ENCODE measurements at places on chromosomes 13 and 19.

GRCh38 chr13:46759846-46760245 is 37.1 kb downstream of the ESD start:
- no peak for DNase-seq

DNA sequence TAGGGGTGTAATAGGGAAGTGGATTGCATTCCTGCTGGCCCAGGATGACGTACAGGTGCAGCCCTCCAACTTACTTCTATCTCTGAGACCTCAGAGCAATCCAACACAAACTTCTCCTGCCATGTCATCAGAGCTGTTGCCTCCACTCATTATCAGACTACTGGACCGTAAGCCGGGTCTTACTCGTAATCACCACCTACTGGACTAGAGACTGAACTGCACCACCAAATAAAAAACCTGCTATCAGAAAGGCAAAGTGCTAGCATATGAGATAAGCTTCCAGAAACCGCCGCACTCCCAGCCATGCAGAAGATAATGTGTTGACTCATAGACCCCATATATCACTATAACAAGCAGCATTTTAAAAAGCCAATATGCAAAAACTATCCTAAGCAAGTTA is 102.0 kb downstream of the SLITRK1 start:
- no peak for DNase-seq

DNA sequence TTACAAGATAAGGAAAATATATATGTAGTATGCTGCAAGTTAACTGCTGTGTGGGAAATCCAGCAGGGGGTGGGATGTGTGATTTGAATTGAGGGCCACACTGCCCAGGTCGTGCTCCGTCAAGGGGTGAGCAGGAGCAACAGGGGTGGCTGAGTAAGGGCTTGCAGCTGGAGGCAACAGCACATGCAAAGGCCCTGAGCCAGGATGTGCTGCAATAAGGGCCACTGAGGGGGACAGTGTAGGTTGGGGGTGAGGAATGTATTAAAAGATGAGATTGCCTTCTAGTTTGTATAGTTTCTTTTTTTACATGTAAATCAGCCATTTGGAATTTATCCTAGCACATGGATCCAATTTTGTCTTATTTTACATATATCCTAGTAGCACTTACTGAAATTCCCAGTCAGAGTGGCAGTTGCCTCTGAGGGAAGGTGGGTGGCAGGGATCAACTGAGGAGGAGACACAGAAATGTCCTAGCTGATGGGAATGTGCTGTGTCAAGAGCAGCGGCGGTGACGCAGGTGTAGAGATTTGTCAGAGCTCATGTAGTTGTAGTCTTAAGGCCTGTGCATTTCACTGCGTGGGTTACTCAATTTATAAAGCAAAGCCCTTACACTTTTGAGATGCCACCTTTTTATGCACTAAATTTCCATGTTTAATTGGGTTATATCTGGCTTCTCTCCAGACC is 5.4 kb upstream of the RBM42 start:
- DNase-seq: no peak

- DNase-seq: no peak
Measured at GRCh38 chr13:24215126-24215525, 54.6 kb downstream of the SPATA13 start.

DNA sequence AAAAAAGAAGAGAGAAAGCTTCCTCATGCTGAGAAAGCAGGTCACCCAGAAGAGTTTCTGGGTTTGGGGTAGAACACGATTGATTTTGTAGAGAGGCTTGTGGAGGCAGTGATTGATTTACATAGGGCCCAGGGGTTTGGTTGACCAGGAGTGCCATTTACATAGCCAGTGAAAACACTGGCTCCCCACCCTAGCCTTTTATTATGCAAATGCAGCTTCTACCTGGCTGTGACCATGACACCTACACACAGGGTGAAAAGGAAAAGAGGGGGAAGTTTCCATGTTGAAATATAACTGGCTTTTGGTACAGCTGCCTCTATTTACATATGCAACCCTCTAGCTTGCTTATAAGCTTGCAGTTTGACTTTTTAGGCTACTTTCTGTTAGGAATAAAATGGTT is 62.0 kb downstream of the ZNF100 start:
- no peak for DNase-seq

DNA sequence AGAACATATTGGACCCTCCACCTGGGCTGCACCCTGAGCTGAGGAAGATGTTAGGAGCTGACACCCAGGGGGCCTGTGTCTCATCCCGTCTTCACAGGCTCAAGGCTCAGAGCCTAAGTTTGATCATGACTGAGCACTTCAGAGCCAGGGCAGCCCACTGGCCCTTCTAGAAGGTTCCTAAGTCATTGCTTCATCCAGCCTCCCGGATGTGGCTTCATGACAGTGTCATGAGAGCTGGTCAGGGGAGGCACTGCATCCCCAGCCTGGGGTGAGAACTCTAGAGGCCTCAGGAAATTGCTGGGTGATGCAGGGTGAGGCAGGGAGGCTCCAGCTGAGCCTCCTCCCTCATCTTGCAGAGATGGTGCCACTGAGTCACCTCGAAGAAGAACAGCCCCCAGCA is 24.9 kb upstream of the PIK3R2 start:
- no peak for DNase-seq
